Effector memory CD8-positive, alpha-beta T cell (primary cell): ENCODE measurements at places on chromosomes 5 and 9.
A peak's percentile ranks its signal among the peaks of the same experiment; 100 is the strongest.

- no peak for DNase-seq
Measured at GRCh38 chr5:74945561-74946165, 79.5 kb upstream of the FAM169A start.

- DNase-seq = no peak
Measured at GRCh38 chr5:134467231-134467630, 55.5 kb upstream of the CDKN2AIPNL start.

- DNase-seq = no peak
Measured at GRCh38 chr9:27499451-27499850, 24.6 kb upstream of the IFNK start.

GRCh38 chr9:88875400-88876120 lies 115.7 kb upstream of the S1PR3 start:
- DNase-seq = no peak

DNA sequence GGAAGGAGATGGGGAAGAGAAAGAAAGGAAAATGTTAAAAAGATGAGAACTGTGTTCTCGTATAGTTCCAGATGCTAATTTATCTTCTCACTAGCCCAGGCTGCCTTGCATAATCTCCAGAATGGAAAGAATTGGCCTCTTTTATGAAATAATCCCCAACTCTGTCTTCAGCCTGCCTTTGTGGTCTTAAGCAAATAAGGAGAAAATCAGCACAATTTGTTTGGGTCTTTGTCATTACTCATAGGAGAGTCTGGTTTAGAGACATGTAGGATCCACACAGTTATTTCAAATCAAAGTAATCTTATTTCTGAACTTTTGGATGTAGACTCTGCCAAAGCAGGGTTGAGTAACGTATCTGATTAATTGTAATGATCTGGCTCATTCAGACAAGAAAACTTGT lies 50.7 kb upstream of the CAMK4 start:
- DNase-seq = no peak

DNA sequence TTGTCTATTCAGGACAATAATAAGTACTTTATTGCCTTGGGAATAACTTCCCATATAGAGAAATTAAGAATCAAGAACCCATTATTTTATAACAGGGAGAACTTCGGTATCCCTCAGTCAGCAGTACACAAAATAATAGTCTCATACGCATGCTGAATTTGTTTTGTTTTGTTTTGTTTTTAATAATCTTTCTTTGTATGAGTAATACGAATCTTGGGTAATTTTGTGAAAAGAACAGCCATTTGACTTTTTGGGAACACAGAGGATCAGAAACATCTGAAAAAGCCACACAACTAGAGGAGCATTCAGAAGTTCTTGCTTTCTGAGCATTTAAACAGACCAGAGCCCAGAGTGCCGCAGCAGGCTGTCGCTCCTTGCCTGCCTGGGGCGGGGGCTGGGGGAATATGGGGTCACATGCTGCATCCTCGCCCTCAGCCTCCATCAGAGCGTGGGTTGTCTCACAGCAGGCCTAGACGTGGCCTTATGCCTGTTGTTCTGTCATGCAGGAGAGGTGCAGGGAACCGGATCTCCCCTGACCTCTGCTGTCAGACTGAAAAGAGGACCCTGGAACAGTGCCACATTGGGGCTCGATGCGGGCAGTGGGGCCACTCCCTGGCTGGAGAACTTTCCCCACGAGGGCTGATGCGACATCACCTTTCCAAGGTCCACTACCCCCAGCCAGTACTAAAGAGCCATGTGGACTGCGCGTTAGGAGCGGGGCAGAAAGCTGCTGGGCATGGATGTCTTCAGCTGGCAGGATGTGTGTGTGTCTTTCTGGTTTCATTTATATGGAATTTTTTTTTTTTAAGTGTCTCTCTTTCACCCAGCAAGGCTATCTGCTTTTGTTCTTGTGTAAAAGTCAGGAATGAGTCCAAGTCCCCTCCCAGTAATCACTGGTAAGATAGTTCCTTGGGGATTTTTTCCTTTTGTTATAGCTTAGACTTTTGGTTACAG lies 133.4 kb upstream of the OTULINL start:
- DNase-seq = no peak

- DNase-seq = no peak
Measured at GRCh38 chr5:68140763-68141162, 74.8 kb upstream of the PIK3R1 start.

- DNase-seq = peak; percentile 92
Measured at GRCh38 chr9:129202613-129203555, 24.8 kb upstream of the IER5L start.

GRCh38 chr9:14277244-14277643 lies 36.7 kb downstream of the NFIB start:
- no peak for DNase-seq

- DNase-seq = no peak
Measured at GRCh38 chr9:136336881-136337280, 9.5 kb downstream of the GPSM1 start.
